Vagina (tissue), 2 donors: ENCODE measurements at places on chromosomes 7 and 10. TPM values are rescaled to one million over a fixed set of nuclear protein-coding genes. Genes with fewer than 3 reads are reported as not detected.

HOXA9 gene
- 13.0 TPM for total RNA-seq

SLC16A9 gene
- total RNA-seq: 3.7 TPM

DNA sequence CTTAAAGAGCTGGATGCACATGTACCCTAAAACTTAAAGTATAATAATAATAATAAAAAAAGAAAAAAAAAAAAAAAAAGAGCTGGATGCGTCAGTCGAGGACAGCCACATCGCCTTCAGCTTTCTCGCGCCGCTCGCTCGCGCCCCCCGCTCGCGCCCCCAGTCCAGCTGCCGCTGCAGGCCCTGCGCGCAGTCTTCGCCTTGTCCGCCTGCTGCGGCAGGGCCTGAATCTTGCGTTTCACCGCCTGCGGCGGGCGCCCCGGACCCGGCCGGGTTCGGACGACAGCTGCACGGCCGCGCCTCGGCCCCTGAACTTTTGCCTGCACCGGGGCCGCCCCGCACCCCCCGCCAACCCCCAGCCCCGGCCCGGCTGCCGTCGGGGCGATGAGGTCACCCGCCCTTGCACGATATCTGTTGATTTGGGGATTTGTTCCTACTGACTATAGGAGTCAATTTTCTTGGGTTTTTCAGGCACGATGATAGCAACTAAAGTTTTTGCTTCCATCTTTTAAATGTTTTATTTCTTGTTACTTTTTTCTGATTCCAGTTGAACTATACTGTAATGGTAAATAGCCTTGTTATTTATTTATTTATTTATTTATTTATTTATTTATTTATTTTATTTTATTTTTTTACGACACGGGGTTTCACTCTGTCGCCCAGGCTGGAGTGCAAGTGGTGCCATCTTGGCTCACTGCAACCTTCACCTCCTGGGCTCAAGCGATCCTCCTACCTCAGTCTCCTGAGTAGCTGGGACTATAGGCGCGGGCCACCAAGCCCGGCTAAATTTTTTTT is 33.5 kb upstream of the CPN1 start:
- no peaks in the 10 kb centered on the region for H3K4me1 ChIP-seq
- H3K27me3 ChIP-seq: no peaks in the 10 kb centered on the region
- no peaks in the 10 kb centered on the region for H3K36me3 ChIP-seq
- no peak overlapping the region for H3K27ac ChIP-seq
- no peak overlapping the region for H3K4me3 ChIP-seq

- no peaks in the 10 kb centered on the region for H3K36me3 ChIP-seq
- no peak overlapping the region for H3K27ac ChIP-seq
Measured at GRCh38 chr10:37434091-37434490, 308.7 kb downstream of the ANKRD30A start.

- no peaks in the 10 kb centered on the region for H3K4me1 ChIP-seq
- no peaks in the 10 kb centered on the region for H3K36me3 ChIP-seq
- H3K27me3 ChIP-seq: no peaks in the 10 kb centered on the region
- no peak within 1 kb of the TSS for H3K27ac ChIP-seq
- H3K4me3 ChIP-seq: no peak within 1 kb of the TSS
Measured at GRCh38 chr10:14330388-14331061, at the start of gene FRMD4A. TSS of gene FRMD4A (minus strand) at chr10:14330924.

GRCh38 chr10:30750971-30751677 is 121.6 kb upstream of the LYZL2 start:
- H3K36me3 ChIP-seq: no peaks in the 10 kb centered on the region
- no peaks in the 10 kb centered on the region for H3K27me3 ChIP-seq
- DNase-seq: no peak
- peaks cover 31% of the 10 kb centered on the region for H3K4me1 ChIP-seq

- no peak overlapping the region for H3K4me3 ChIP-seq
- H3K4me1 ChIP-seq: no peaks in the 10 kb centered on the region
- H3K36me3 ChIP-seq: no peaks in the 10 kb centered on the region
- no peak overlapping the region for H3K27ac ChIP-seq
Measured at GRCh38 chr10:37015498-37015897, 109.9 kb upstream of the ANKRD30A start.

- H3K36me3 ChIP-seq: no peaks in the 10 kb centered on the region
- no peak overlapping the region for H3K27ac ChIP-seq
- DNase-seq: no peak
Measured at GRCh38 chr10:52031771-52032170, 282.3 kb upstream of the DKK1 start.

DNA sequence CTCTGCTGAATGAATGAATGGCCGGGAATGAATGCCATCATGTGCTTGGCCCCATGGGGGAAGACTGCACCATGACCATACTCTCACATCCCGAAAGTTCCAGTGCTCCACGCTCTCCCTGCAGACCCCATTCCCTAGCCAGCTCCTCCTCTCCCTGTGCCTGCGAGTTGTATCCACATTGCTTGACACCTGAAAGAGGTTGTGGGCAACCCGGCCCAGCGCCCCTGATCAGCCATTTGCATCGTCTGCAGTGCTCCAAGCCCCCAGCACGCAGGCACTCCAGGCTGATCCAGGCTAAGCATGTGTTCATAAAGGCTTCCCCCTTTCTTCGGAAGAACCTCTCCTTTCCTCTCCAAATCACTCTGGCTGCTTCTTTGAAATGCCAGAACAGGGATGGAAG is 354.4 kb upstream of the MKI67 start:
- DNase-seq: no peak
- H3K27me3 ChIP-seq: no peaks in the 10 kb centered on the region
- H3K4me3 ChIP-seq: no peak overlapping the region
- H3K4me1 ChIP-seq: no peaks in the 10 kb centered on the region
- H3K27ac ChIP-seq: no peak overlapping the region

DNA sequence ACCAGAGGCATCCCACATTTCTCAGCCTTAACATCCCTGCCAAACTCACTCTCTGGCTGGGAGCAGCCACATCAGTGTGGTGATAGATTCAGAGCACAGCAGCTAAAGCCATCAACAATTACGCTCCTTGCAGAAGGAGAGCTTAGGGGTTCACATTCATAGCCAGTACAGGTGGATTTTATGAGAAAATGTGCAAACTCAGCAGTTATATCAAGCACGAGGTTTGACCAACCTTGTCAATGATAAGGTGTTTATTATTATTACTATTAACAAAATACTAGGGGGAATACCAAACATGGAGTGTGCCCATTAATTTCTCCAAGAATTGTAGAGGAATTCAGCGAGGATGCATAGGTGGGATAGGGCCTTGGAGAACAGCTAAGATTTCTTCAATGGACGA is 362.3 kb downstream of the WDR11 start:
- H3K4me1 ChIP-seq: peaks cover 21% of the 10 kb centered on the region
- H3K27ac ChIP-seq: no peak overlapping the region
- H3K36me3 ChIP-seq: no peaks in the 10 kb centered on the region
- H3K27me3 ChIP-seq: no peaks in the 10 kb centered on the region
- no peak for DNase-seq
